Stimulated activated CD4-positive, alpha-beta T cell treated with anti-CD3 and anti-CD28 coated beads, Interleukin-4, amount 100 ng/mL, for 24 hours (primary cell): ENCODE measurements at places on chromosomes 6 and 20.

GRCh38 chr6:90463359-90463758 lies 123.5 kb downstream of the MAP3K7 start:
- DNase-seq = no peak

DNA sequence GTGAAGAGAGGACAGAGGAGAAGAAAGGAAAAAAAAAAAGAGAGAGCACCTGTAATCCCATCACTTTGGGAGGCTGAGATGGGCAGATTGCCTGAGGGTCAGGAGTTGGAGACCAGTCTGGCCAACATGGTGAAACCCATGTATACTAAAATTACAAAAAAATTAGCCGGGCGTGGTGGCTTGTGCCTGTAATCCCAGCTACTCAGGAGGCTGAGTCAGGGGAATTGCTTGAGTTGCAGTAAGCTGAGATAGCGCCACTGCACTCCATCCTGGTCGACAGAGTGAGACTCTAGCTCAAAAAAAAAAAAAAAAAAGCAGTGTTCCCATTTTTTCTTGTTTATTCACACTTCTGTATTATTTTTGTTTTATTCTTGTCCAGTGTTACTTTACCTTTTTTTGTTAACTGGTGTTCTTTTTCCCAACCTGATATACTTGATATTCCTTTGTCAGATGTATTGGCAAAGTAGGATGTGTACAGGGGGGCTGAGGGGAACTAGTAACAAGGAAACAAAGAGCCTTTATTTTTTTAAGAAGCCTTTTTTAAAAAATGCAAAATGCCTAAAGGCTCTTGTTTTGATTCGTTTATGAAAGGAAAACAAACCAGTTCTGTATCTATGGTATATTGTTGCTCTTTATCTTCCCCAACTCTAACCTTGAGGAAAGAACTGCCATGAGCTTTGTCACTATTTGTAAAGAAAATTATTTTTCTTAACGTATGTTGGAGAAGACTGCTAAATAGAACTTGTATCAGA lies 22.3 kb downstream of the COL19A1 start:
- DNase-seq = no peak

DNA sequence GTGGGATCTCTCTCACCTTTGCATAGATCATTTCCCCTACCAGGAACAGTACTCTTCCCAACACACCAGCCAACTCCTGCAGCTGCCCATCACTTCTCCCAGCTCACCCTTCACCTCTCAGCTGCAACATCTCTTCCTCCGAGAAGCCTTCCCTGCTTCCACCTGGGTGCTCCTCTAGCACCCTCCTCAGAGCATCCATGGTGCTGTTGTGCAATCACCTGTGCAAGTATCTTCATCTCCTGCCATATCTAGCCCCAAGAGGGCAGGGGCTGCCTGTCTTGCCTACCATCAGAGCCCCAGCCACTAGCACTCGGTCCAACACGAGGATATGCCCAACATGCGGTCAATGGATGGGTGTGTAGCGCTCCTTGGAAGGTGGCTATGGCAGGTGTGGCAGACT lies 75.8 kb downstream of the BANF2 start:
- DNase-seq = no peak

- DNase-seq = no peak
These were observed 56.2 kb downstream of the COL12A1 start for GRCh38 chr6:75149696-75150095.

DNA sequence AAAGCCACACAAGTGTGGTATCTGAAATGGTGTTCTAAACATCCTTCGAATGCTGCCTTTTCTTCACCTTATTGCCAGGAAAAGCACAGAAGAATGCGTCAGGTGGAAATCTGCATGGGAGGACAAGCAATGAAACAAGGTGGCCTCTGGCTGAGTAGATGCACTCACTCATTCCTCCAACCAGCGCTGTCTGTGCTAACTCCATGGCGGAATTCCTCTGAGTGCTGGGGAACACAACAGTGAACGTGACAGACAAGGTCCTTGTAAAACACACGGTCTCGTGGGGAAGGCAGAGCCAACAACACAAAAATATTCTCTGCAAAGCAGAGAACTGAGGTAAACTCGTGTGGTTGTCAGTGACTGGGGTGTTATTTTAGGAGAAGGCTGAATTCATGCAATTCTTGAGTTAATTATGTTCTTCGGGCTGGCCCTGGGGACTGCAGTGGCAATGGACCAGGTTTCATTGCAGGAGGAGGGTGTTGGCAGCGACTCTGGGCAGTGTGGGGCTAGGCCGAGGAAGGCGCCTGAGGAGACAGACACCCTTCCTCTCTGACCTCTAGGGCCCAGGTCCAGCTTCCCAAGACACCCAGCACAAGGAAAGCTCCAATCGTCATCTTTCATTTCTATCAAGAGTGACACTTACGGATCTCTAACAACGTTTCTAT lies 339.7 kb downstream of the PRKN start:
- DNase-seq = no peak

DNA sequence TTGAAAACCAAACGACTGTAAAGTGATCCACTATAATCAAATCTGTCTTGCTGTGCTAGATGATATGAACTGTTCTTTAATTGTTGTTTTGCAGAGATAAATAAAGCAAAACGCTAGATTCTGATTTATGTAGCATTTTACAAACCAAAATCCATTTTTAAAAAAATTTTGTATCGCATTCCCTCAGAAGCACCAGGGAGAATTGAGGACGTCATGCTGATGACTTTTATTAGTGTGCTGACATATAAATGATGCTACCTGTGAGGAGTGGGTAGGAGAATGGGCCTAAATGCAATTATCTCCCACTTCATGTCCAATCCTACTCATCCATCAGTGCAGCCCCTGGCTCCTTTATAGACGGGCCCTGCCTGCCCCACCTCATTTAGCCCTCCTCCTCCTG lies 282.4 kb downstream of the PACRG start:
- no peak for DNase-seq

GRCh38 chr20:25503936-25504335 lies 81.4 kb downstream of the NINL start:
- DNase-seq = no peak

- no peak for DNase-seq
These were observed 36.3 kb downstream of the ZNF133 start for GRCh38 chr20:18324596-18325089.

GRCh38 chr20:20076297-20077065 lies 24.1 kb downstream of the CFAP61 start:
- no peak for DNase-seq

DNA sequence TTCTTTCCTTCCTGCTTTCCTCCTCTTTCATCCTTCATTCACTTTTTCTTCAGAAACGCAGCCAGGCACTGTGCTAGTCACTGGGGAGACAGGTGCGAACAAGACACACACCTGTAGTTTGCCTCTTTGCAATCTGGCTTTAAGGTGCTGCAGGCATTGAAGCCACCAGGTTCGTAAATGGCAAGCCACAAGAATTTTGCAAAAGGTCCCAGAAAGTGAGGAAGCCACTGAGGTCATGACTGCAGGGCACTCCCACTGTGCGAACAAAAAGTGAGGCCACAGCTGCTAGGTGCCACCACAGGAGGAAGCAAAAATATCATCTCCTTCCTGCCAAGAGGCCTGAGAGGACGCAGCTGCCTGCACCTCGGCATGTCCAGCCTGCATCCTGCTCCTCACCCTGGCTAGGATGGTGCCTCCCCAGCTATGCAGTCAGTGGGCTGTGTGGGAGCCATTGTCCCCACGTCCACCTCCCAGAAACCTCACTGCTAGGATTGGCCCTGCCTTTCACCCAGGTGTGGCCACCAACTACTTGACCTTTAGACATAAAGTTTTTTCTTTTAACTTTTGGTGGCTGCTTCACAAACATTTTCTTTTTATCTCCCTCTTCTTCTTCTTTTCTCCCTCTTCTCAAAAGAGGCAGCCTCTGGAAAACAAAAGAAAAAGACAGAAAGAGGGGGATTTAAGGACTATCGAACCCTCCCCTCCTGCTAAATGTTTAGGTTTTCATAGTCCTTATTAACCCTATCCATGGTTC lies 230.8 kb downstream of the BCAS1 start:
- DNase-seq = peak; percentile 38

DNA sequence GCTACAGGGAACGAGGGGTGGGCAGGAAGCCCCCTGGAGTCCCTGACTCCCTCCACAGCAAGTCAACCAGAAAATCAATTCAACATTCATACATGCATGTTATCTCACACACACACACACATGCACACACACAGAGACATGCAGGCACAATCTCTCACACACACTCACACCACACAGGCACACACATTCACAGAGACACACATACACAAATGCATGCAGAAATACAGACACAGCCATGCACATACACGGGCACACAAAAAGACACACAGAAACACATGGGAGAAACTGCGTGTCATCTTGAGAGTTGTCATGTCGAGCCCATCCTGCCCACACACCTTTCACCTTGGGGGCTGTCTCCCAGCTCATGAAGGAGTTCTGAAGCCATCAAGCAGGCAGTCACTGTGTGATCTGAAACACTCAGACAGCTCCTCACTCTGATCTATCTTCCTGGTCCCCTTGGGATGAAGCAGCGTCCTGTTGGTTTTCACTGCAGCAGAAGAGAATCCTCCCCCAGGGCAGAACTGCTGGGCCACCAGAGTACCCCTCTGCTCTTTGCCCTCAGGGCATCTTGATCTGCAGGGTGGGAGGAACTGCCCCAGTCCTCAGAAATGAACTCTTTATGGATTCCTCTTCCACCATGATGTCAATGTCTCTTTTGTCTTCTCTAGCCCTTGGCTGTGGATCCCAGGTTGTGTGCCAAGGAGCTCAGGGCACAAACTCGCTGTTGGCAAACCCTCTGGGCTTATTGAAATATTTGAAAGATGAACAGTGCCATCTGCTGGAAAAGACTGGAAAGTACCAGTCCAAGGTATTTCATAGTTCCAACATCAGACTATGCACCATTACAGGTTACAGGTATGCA lies 8.8 kb downstream of the RAET1L start:
- peak; percentile 70 for DNase-seq

DNA sequence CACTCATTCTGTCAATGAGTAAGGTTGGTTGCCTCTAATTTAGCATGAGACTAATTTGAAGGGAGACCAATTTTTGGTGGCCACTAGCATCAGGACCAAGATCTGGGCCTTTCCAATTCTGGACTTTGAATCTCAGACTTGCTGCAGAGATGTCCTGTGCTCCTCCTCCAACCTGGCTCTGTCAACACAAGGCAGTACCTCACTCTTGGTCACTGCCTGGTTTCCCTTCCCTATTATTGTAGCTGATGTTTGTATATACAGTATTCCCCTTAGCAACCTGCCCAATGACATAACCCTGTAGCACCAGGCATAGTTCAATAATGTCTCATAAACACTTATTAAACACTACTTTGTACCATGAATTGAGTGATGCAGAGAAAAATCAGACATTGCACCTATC lies 50.4 kb downstream of the UNC5CL start:
- no peak for DNase-seq

- DNase-seq = no peak
These were observed 1199.8 kb upstream of the MAP3K7 start for GRCh38 chr6:91786474-91787184.

GRCh38 chr6:163640641-163641040 lies 226.1 kb downstream of the QKI start:
- DNase-seq = no peak

GRCh38 chr6:2945153-2945452 lies 26.3 kb downstream of the SERPINB6 start:
- no peak for DNase-seq

GRCh38 chr6:53437557-53438202 lies 88.9 kb upstream of the ELOVL5 start:
- DNase-seq = peak; percentile 22

DNA sequence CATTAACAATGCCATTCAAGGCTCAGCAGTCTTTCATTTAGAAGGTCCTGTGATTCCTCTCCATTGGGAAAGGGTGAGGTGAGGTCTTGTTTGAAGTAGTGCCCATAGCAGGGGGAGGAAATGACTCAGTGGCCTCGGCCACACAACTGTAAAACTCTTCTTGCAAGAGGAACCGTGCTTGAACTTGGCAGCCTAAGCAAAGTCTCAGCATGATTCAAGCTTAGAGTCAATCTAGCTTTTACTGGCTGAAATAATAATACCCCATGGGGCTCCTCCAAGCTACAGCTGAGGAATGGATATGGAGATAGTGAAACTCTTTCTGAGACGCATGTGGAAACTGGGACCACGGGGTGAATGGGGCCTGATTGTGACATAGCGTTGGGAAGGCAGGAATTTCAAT lies 428.2 kb downstream of the BMP2 start:
- no peak for DNase-seq

GRCh38 chr6:3147914-3148757 lies 9.2 kb downstream of the TUBB2A start:
- no peak for DNase-seq

DNA sequence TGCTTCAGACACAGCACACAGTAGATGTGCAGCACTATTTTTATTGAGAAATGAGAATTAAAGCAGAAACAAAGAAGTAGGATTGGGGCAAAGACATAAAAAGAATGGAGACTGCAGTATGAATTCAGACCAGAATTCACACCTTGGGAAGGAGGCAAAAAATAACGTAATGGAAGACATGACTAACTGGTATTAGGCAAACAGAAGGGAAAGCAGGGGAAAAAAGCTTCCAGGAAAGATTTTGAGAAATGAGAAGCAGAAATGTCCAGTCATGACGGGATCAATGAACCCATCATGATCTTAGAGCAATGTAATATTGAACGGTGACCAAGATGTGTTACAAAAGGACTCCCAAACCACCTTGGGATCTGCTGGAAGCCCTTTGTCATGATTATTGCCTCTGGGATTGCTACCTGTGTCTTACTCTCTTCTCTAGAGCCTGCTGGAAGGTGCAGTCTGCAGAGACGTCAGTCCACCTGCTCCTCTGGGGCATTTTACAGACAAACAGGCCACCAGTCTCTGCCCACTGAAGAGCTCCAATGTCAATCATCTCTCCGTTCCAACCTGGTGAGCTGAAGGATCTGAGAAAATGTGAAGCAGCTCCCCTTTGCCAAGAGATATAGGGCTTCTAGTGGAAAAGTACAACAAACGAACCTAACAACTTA lies 8.7 kb downstream of the NUDT3 start:
- no peak for DNase-seq

DNA sequence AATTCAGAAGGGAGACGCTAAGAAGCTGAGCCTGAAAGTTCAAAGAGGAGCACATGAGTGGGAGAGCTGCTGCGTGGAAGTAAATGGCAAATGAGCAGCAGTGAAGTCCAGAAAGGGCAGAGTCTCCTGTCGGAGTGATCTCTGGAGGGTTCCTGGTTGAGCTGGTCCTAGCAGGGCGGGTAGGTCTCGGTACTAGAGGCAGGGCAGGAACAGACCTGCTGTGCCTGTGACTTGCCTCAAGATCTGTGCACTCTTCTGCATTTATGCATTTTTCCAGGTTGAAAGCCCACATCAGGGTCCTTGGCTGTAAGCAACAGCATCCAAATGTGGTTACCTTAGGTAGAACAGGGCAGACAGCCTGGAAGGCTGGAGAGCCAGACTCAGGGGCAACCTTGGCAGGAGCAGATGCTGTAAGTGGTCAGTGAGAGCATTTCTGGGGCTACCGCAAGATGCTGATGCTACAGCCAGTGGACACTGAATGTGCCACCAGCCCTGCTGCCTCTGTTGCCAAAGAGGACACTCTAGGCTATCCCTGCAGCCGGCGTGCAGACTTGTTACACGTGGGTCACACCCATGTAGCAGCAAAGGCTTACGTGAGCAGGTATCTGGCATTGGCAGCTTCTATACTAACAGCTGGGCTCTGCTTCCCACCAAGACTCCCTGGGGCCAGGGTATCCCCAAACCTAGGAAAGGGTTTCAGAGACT lies 8.4 kb downstream of the DUSP22 start:
- no peak for DNase-seq

GRCh38 chr6:56799989-56800388 lies 154.9 kb upstream of the BEND6 start:
- DNase-seq = no peak
